ENCODE measurements at places on chromosomes 12 and 14.

DNA sequence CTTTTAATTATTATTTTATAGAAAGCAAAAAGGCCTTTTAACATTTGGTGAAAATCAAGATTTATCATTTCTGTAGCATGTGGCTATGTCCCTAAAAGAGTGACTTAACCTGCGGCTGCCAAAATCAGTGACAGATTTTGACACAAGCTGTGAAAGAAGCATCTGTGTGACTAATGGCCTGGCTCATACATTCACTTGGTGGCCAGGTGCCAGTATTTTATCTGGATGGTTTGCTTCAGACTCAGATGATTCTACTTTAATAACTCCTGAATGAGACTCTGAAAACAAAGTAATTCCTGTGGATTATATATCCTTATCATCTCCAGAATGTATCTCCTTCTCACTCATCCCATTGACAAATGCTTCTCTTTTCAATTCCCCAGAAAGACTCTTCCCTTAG is 103.0 kb downstream of the FSCB start:
- no peak for DNase-seq

DNA sequence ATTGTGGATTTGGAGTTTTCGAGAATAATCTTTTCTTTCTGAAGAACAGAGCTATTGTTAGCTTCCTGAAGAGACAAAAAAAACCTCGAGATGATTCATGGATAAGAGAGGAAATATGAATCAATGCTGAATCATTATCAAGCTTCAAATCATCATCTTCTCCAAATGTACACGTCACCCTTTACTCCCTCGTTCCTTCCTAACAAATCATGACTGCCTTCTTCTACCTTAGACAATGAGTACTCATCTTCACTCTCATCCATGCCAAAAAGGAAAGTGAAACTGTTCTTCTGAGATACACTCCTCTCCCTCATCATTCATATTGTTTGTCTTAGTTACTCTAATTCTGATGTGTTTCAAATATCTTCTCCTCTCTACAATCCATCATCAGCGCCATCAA is 1115.8 kb upstream of the ATXN7L3B start:
- DNase-seq, result no peak

DNA sequence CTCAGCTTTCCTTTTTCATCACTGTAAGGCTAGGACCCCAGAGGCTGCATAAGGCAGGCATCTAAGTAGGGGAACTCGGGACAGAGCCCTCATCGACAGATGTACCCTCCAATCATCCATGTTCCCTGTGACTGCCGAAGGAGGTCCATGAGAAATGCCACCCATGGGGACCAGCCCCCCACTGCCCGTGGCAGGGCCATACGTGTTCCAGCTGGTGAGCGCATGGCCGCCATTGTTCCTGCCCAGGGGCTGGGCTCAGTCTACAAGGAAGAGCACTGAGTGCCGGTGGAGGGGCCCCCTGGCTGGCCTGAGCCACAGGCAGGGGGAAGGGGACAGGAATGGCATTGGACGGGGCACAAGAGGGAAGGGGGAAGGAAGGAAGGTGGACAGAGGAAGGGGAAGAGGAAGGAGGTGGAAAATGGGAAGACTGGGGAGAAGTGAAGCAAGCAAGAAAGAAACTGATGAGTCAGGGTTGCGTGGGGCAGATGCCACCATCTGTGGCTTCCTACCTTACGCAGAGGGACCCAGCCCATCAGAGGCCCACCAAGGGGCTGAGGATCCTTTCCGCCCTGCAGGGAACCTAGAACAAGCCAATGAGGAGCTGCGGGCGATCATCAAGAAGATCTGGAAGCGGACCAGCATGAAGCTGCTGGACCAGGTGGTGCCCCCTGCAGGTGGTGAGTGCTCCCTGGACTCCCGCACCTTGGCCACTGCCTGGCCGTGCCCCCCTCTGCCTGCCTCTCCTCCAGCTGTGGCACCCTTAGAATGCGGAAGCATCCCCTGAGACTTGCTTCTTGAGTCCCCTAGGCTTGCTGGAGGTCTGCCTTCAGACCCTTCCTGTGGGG is 120.6 kb upstream of the FKBP4 start:
- no peak for DNase-seq

DNA sequence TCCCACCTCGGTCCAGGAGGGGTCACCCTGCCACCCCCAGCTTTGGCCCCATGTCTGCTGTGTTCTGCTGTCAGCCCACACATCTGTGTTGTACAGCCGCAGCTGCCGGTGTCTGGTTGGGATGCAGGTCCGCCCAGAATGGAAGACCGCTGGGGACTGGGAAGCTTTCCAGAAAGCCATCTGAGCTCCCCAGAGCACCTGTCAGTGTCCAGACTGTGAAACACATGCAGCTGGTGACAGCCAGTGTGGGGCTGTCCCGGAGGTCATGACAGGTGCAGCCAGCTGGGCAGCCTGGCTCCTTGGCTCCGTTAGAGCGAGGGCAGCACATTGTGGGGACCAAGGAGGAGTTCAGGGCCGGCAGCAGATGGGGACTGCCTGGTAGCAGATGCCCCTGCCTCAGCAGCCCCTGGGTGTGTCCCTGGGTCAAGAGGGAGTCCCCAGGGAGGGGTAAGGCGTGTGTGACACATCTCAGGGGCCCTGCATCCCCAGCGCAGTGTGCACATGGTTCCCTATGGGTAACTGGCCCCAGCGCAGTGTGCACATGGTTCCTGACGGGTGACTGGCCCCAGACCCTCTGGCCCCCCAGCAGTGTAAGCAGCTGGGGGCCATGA is 16.4 kb downstream of the CEP170B start:
- no peak for DNase-seq

DNA sequence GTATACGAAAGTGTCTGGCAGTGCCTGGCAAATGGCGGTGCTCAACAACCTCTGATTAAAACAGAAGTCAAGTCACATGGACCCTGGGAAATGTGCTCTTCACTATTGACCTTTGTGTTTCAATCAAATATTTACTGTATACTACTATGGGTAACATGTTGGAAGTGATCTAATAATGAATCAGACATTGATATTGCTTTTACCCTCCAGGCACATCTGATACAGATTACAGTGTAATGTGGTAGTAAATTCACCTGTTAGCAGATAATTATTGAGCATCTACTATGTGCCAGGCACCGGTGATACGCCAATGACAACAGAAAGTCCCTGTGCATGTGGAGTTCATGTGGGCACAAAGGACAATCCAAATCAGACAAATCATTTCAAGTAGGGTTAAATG is 63.1 kb downstream of the STON2 start:
- DNase-seq, result no peak

DNA sequence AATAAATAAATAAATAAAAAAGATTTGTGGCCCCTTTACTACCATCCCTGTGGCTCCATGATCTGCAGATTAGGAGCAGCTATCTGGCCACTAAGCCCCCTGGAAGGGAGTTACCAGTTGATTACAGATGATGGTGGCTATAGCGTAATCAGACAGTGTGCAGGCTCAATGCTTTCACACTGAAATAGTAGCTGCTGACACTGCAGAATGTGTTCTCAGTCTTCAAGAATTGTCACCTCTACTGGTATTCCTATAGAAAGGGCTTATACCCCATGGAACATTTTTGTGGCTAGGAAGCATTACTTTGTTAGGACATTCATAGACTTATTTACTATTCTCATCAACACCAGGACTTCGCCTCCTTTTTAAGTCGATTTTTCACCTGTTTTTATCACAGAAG is 30.9 kb downstream of the DCAF4 start:
- DNase-seq, result no peak

DNA sequence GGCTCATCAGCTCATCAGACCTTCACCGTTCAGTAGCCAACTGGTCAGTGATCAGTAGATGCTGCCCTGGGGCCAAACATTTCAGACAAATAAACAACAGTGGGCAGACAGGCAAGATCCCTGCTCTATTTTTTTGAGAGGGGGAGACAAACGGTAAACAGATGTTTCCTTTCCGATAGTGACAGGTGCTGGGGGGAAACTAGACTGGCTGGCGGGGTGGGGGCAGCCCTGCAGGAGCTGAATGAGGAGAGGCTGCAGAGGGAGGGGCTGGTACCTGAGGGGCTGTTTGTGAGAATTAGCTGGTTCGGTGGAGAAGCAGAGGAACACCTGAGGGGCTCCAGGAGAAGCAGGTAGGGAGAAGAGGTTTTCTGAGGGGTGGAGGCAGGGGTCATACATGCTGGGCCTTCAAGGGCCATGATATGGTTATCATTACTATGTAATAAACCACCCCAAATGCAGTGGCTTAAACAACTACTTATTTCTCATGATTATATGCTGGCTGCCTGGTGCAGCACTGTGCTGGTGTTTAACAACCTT is 8.2 kb upstream of the GOLGA3 start:
- no peak for DNase-seq

GRCh38 chr14:71726580-71727021 is 205.6 kb upstream of the RGS6 start:
- DNase-seq, result no peak

GRCh38 chr12:80445083-80445793 is 1.2 kb downstream of the PTPRQ start:
- DNase-seq, result no peak

GRCh38 chr12:64903479-64904152 is 79.2 kb downstream of the TBC1D30 start:
- no peak for DNase-seq

DNA sequence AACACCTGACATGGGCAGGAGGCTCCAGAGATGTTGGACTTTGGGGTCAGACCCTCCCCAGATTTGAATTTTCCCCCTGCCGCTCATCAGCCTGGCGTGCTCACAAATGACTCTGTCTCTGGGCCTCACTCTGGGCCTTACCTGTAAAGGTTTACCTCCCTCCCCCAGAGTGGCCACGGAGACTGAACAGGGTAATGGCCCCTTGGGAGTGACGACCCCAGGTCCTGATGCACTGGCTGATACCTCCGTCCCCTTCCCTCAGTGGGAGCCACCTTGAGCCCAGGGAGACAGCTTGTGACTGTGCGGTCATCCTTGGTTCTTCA is 7.0 kb downstream of the SLC25A29 start:
- DNase-seq, result no peak

DNA sequence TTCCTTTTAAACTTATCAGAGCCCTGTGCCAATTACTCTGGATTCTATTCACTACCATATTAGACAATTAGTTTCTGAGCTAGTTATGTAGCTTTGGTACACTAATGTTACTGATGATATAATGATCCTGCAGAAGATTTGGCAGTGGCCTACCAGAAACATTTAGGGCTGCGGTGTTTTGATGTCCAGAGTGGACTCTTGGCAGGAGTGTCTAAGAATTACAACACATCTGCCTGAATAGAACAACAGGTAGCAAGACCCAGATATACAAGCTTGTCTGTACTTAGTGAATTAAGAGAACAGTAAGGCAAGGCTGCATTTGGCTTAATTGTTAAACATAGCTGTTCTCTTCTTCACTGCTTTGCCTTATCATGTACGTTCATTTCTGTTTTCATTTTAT is 691.6 kb upstream of the FBXO33 start:
- no peak for DNase-seq

DNA sequence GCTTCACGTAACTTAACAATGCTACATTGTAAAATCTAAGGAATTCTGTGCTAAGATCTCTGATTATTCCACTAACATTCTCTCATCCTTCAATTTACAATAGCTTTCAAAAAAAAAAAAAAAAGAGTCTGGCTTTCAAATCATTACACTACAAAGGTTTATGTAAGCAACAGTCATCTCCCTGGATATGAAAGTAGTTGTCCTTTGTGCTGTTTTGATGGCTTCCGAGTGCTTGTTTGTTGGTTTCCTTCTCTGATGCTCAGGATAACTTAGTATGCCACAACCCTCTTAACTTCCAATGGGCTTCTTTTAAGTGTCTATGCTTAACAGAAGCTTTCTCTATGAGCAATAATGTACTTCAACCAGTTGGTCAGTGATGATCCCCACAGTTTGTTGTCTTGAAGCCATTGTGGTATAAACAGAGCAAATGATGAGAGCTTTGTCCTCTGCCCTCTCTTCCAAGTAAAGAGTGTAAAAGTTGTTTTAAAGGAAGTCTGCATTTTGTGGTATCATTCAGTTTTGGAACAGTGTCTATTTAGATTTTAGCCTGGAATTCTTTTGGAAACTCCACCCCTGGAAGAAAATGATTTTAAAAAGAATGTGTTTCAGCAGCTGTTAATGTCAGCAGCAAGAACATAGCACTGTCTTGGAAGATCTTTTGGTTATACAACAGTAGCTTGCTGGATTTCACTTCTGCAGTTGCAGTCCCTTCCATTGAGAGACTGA is 396.1 kb upstream of the RGS6 start:
- no peak for DNase-seq

DNA sequence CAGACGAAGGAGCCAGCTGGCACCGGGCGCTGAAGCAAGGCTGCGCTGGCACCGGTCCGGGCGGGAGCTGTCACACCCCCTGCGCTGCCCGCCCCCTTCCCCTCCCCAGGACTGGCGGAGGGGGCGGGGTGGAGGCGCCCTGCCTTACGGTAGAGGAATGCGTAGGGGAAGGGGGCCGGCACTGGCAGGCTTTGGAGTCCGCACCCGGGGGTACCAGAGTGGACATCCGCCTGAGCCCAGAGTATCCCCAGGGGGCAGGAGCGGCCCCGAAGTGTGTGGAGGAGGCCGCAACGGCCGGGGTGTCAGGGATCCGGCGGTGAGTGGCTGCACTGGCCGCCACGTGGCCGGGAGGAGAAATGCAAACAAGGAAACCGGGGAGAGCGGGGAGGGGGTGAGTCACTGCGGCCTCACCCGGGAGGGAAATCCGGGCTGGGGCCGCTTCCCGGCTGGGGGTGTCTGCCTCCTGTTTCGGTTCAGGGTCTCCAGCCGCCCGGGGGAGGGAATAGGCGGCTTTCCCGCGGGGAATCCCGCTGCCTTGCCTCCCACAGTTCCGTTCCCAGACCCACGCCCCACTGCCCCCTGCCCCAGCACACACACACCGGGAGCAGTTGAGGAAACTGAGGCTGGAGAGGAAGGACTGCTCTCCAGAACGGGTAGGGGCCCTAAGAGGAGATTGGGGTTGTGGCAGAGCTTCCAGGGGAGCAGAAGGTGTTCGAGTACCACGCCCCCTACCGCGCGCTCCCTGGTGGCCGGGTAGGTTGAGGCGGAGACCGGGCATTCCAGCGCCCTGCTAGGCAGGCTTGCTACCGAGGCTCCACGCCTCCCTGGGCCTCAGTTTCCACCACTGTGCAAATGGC is at the start of gene RAPGEF3:
TSS of gene RAPGEF3 (minus strand) at position 47 of the 857 bp plus-strand sequence. CDS start 324 bp downstream, outside the sequence.
- DNase-seq, result no peak

- DNase-seq, result no peak
These were observed 114.4 kb upstream of the TMEM233 start for GRCh38 chr12:119479121-119479561.

DNA sequence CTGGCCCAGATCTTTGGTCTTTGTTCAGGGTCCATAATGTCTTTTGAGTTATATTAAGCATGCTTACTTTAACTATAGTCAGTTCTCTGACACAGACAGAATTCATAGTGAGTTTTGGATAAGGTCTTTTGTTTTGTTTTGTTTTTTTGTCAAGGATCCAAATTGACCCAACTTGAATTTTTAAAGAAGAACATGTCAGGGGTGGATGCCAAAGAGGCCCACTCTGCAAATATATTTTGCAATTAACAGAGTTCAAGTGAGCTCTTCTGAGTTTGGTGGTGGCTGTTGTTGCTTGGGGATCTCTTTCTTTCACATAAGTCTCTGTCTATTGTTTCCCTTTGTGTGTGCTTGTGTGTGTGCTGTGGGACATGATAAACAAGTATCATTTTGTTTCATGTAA is 34.4 kb upstream of the PMCH start:
- DNase-seq, result no peak
